ENCODE measurements at places on chromosomes 7 and 10. TPM values are rescaled to one million over a fixed set of nuclear protein-coding genes. Genes with fewer than 3 reads are reported as not detected.

CDH23 gene
- 0.29 TPM for total RNA-seq

PLPP4 gene
- total RNA-seq, result 4.0 TPM

- DNase-seq, result no peak
Observed at GRCh38 chr10:108849688-108850087, 1073.6 kb downstream of the XPNPEP1 start.

GRCh38 chr7:140645166-140645900 is 4.7 kb upstream of the DENND2A start:
- DNase-seq, result peak; percentile 73

- no peak for DNase-seq
Observed at GRCh38 chr10:133088179-133088955, 643 bp downstream of the ADGRA1 start.

GRCh38 chr7:98458090-98458875 is 57.4 kb upstream of the BAIAP2L1 start:
- DNase-seq, result peak; percentile 32

GRCh38 chr7:112199035-112199655 is 7.1 kb downstream of the DOCK4 start:
- DNase-seq, result no peak

GRCh38 chr10:71697938-71698709 is 21.5 kb downstream of the C10orf105 start:
- no peak for DNase-seq

- DNase-seq, result no peak
Observed at GRCh38 chr10:75021379-75022249, 89.8 kb upstream of the SAMD8 start.

- DNase-seq, result no peak
Observed at GRCh38 chr7:38615665-38616064, 15.5 kb downstream of the AMPH start.

Data from SK-MEL-5 (cell line).